Hepatocyte (in vitro differentiated cells): ENCODE measurements at places on chromosomes 4 and X. TPM values are rescaled to one million over a fixed set of nuclear protein-coding genes. Genes with fewer than 3 reads are reported as not detected.

The NXF2B gene
- 0.72 TPM in 1 of 2 replicates, not detected in the other for total RNA-seq

GRCh38 chr4:82811838-82812341 is 13.3 kb upstream of the SCD5 start:
- H3K36me3 ChIP-seq = no peaks in the 10 kb centered on the region

- H3K27ac ChIP-seq = peak overlapping the region; percentile 60
- peak; percentile 11 for DNase-seq
- no peaks in the 10 kb centered on the region for H3K4me1 ChIP-seq
- no peaks in the 10 kb centered on the region for H3K27me3 ChIP-seq
Measured at GRCh38 chrX:15142084-15142715, 127.7 kb downstream of the ASB9 start.

The TCP11X2 gene
- 0.13 and 0.72 TPM in 2 replicates for total RNA-seq

The SCD5 gene
- 14.7 and 19.2 TPM in 2 replicates for total RNA-seq

DNA sequence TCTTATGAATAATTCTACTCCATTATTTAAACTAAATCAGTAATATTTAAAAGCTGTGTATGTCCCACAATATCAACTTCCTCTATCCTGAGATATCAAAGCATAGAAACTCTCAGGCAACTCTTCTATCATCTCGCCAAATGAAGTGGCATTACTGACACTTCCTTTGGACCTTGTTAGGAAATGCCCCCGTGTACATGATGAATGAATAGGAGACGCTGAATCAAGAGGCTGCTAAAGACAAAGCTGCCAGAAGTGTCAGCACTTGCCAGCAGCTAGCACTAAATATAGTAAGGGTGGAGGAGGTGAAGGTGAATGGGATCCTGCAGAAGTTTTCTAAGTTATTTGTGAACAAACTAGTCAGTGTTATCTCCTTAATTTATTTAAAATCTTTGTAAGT is 99.5 kb upstream of the BLTP1 start:
- H3K4me1 ChIP-seq = no peaks in the 10 kb centered on the region
- H3K4me3 ChIP-seq = no peak overlapping the region
- DNase-seq = no peak
- H3K27ac ChIP-seq = no peak overlapping the region

DNA sequence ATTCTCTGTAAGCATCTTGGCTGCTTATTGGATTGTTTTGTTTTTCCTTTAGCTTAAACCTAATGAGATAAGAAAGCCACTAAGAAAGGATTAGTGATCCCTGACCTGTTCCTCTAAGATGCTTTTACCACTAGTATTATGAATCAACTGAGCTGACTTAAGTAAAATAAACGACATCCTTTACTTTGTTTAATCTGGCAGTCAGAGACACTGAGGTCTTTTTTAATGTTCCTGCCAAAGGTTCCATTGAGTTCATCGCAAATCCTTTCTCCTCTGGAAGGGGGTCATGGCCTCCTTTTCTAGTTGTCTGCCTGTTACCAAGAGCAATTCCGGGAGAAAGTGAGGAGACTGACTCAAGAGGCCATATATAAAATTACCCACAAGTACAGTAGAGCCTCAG is 1038.3 kb upstream of the SLIT2 start:
- no peaks in the 10 kb centered on the region for H3K36me3 ChIP-seq
- H3K4me1 ChIP-seq = no peaks in the 10 kb centered on the region
- H3K27me3 ChIP-seq = no peaks in the 10 kb centered on the region
- H3K4me3 ChIP-seq = no peak overlapping the region

- no peak for DNase-seq
- no peak overlapping the region for H3K4me3 ChIP-seq
- H3K4me1 ChIP-seq = no peaks in the 10 kb centered on the region
Measured at GRCh38 chr4:85697854-85698253, 222.9 kb downstream of the ARHGAP24 start.

DNA sequence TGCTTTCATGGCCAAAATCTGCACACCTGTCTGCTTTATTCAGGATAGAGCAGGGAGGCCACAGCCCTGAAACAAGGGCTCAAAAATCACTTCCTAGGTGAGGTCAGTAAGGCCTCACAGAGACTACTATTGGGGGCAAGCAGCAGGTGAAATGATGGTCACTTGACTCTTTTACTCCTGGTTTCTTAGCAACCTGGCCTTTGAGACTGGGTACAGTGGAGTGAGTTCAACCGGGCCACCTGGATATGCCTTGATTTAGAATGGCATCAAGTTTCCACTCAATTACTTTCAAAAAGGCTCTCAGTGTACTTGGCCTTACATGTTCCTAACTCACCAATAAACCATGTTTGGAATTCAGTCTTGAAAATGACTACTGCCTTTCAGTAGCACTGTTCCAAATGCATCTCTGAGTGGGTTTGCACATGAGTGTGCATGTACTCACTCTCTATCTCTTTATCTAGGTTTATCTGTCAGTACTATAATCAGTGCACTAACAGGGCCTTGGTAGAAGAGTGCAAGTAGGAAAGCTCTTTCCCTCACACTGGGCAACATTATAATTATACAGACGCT is 388.2 kb downstream of the OPHN1 start:
- no peak for DNase-seq
- no peak overlapping the region for H3K27ac ChIP-seq
- no peaks in the 10 kb centered on the region for H3K4me1 ChIP-seq
- H3K36me3 ChIP-seq = no peaks in the 10 kb centered on the region
- H3K27me3 ChIP-seq = no peaks in the 10 kb centered on the region

The DGAT2L6 gene
- total RNA-seq = not detected in 2 replicates
